ENCODE measurements at places on chromosomes 7 and 10.

DNA sequence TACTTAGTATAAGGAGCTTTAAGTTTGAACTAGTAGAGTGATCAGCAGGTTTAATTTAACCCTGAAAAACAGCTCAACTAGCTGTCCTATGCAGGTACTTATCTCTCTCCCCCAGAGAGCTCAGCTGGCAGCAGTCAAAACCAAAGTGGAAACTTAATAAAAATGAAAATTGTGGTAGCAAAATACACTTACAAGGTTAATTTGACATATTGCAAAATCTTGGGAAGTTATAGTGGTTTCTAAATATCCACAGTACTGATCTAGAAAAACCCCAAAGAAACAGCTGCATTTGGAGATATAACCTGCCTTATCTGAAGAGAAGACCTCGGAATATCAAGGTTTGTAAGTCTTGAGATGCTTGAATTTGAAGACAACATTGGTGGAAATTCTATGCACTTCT lies 269.2 kb downstream of the RNLS start:
- H3K36me3 ChIP-seq = no peaks in the 10 kb centered on the region
- DNase-seq = no peak
- no peak overlapping the region for H3K27ac ChIP-seq
- H3K27me3 ChIP-seq = no peaks in the 10 kb centered on the region

GRCh38 chr10:117374506-117375359 lies 507 bp downstream of the PDZD8 start:
- peaks cover 19% of the 10 kb centered on the region for H3K4me1 ChIP-seq
- H3K27ac ChIP-seq = peak overlapping the region; percentile 78
- peak; percentile 13 for DNase-seq
- H3K4me3 ChIP-seq = peak overlapping the region; percentile 92
- no peaks in the 10 kb centered on the region for H3K27me3 ChIP-seq

DNA sequence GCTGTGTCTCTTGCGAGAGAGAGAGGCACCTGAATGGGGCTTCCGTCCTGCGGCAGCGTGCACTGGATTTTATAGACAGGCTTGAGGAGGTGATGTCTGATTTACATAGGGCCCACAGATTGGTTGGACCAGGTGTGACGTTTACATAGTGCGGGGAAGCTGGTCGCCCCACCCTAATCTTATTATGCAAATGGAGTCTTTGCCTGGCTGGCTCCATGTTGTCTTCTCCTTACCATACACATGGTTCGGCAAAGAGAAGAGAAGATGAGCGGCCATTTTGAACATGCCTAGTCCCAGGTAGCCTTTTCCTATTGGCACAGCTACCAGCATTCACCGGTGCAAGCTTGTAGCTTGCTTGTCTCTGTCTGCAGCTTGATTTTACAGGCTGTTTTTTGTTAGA lies 238.5 kb upstream of the GALNT17 start:
- no peak overlapping the region for H3K27ac ChIP-seq
- H3K4me1 ChIP-seq = no peaks in the 10 kb centered on the region
- no peak overlapping the region for H3K4me3 ChIP-seq
- H3K27me3 ChIP-seq = no peaks in the 10 kb centered on the region
- no peak for DNase-seq
- no peaks in the 10 kb centered on the region for H3K36me3 ChIP-seq

DNA sequence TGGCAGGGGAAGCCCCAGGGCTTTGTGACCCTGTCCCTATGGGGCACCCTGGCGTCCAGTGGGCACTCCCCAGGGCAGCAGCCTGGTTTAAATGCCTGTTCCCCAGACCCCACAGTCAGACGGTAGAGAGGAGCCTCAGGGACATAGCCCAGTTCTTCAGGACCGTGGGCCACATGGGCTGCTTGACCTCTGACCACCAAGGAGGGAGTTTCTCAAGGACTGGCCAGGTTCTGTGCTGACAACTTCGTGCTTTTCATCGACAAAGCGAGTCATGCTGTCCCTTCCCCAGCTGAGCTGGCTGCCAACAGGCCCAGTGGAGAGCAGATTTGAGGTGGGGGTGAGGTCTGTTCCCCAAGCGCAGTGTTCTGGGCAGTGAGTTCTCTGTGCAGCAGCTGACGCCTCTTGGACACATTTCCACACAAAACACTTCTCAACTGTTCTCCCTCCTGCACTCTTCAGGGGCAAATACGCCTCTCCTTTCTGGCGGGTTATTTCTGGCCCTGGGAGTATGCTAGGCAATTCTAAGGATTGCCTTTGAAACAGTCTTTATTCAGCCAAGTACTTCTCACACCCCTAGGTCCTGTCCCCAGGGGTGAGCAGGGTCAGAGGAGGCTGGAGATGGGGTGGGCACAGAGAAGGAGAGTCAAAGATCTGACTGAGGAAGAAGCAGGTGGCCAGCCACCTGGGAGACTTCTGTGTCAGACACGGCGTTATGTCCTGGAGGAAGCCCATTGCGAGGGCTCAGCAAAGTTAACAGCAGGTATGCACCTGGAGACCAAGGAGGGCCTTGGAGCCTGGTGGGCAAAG lies 57.3 kb upstream of the CAMK2B start:
- H3K4me3 ChIP-seq = no peak overlapping the region
- no peaks in the 10 kb centered on the region for H3K36me3 ChIP-seq
- H3K4me1 ChIP-seq = no peaks in the 10 kb centered on the region
- H3K27ac ChIP-seq = no peak overlapping the region
- DNase-seq = no peak

- no peaks in the 10 kb centered on the region for H3K36me3 ChIP-seq
- no peak overlapping the region for H3K4me3 ChIP-seq
- H3K27me3 ChIP-seq = no peaks in the 10 kb centered on the region
- H3K4me1 ChIP-seq = no peaks in the 10 kb centered on the region
Measured at GRCh38 chr7:11935905-11936304, 103.9 kb upstream of the THSD7A start.

DNA sequence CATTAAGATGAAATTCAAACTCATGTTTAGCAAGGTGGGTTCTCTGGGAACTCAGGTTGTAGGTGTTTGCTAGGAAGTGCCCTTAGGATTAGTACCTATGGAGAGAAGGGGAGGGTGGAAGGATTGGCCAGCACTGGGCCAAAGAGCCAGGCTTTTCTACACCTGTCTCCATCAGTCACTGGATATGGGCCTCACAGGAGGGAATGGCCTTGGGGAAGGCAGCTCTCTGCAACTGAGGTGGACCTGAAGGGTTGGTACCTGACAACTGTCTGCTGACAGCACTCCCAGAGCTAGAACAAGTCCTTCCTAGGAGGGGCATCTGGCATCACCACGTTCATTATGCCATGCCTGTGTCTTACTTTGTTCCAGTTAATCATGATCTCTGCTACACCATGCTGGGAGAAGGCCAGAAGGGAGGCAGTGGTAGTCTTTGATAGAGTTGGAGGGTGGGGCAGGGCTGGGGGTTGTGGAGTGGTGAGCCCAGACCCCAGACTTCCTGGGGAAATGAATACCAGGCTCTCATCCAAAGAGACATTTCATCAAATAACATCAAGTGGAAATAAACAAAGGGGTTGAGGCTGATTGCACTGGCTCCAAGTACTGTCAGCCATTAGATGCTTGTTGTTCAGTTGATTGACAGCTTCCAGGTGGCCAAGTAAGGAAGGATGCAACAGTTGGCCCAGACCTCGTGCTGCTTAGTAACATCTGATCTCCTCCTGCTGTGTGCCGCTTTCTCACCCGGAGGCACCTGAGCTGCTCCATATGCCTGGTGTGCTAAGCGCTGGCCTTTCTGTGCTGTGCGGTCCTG lies 70.6 kb upstream of the PIK3CG start:
- no peak overlapping the region for H3K4me3 ChIP-seq
- H3K27me3 ChIP-seq = no peaks in the 10 kb centered on the region
- no peak for DNase-seq
- no peak overlapping the region for H3K27ac ChIP-seq

DNA sequence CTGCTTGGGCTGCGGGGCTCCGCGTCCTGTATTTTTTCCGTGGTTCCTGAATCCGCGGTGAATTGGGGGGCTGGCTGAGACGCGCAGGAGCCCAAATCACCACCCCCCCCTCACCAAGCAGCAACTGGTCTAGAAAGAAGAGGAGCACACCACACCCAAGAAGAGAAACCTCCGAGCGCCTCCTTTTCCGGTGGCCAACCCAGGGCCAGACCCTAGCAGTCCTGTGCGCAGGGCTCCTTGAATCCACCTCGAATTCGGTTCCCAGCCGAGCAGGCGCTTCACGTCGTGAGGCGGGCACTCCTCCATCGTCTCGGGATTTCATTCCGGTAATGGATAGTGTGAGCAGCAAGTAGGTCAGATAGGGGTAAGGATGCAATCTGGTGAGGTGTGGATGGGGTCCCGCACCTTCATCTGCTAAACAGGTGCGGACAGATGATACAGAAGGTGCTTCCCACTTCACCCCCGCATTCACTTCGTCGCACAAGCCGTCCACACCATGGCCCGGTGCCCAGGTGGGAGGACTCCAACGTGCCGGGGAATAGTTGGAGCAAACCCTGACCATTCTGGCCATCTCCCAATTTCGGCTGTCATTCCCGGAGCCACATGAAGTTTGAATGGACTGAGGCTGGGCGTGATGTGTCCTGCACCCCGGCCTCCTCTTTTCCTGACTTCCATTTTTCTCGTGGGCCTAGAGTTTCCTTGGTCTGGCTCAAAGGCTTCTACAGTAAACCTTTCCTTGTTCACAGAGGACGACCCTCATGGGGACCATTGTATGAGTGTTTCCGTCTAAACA lies 19.8 kb upstream of the ZNF273 start:
- no peaks in the 10 kb centered on the region for H3K36me3 ChIP-seq
- H3K4me1 ChIP-seq = no peaks in the 10 kb centered on the region
- H3K27ac ChIP-seq = no peak overlapping the region
- DNase-seq = no peak
- H3K27me3 ChIP-seq = no peaks in the 10 kb centered on the region

DNA sequence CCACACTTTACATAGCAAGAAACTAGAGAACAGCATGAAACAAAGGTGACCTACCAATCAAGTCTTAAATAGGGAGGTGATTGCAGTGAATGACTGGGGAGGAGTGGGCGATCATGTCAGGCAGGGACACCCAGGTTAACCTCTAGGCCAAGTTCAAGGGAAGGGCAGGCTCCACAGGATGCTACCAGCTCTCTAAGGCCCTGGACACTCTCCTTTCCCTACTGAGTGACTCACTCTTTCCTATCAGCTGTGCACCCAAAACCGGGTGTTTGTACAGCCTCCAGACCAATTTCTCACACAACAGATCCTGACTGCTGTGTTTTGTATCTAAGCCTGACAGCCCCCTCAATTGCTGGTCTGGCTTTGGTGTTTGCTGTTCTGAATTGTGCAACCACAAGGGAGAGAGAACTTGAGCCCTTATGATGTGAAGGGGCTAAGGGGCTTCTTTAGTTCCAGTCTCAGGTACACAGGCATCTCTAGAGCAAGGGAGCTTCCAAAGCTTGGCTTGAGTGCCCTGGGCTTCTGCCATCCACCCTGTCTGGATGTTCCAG lies 107.8 kb downstream of the TBXAS1 start:
- H3K4me1 ChIP-seq = no peaks in the 10 kb centered on the region
- no peaks in the 10 kb centered on the region for H3K36me3 ChIP-seq
- DNase-seq = no peak
- no peak overlapping the region for H3K27ac ChIP-seq

- no peaks in the 10 kb centered on the region for H3K27me3 ChIP-seq
- H3K27ac ChIP-seq = no peak overlapping the region
- H3K4me3 ChIP-seq = no peak overlapping the region
- H3K36me3 ChIP-seq = no peaks in the 10 kb centered on the region
Measured at GRCh38 chr10:132436861-132437410, 39.9 kb downstream of the PWWP2B start.

GRCh38 chr7:46685051-46685450 lies 764.0 kb upstream of the IGFBP3 start:
- no peak for DNase-seq
- H3K27ac ChIP-seq = no peak overlapping the region
- H3K4me3 ChIP-seq = no peak overlapping the region
- no peaks in the 10 kb centered on the region for H3K27me3 ChIP-seq

- H3K36me3 ChIP-seq = no peaks in the 10 kb centered on the region
- no peak overlapping the region for H3K27ac ChIP-seq
- H3K4me1 ChIP-seq = no peaks in the 10 kb centered on the region
- H3K27me3 ChIP-seq = no peaks in the 10 kb centered on the region
Measured at GRCh38 chr10:3757638-3758490, 27.1 kb downstream of the KLF6 start.

GRCh38 chr7:1995426-1995825 lies 237.3 kb downstream of the MAD1L1 start:
- H3K4me3 ChIP-seq = no peak overlapping the region
- no peaks in the 10 kb centered on the region for H3K27me3 ChIP-seq
- no peak overlapping the region for H3K27ac ChIP-seq

- no peak overlapping the region for H3K4me3 ChIP-seq
- no peaks in the 10 kb centered on the region for H3K36me3 ChIP-seq
- no peaks in the 10 kb centered on the region for H3K27me3 ChIP-seq
- H3K27ac ChIP-seq = no peak overlapping the region
- no peak for DNase-seq
Measured at GRCh38 chr10:74025380-74025978, 27.6 kb downstream of the VCL start.

GRCh38 chr10:3239066-3239919 lies 66.7 kb upstream of the PITRM1 start:
- H3K4me1 ChIP-seq = no peaks in the 10 kb centered on the region
- no peaks in the 10 kb centered on the region for H3K36me3 ChIP-seq
- no peak overlapping the region for H3K4me3 ChIP-seq
- DNase-seq = peak; percentile 53
- no peak overlapping the region for H3K27ac ChIP-seq

DNA sequence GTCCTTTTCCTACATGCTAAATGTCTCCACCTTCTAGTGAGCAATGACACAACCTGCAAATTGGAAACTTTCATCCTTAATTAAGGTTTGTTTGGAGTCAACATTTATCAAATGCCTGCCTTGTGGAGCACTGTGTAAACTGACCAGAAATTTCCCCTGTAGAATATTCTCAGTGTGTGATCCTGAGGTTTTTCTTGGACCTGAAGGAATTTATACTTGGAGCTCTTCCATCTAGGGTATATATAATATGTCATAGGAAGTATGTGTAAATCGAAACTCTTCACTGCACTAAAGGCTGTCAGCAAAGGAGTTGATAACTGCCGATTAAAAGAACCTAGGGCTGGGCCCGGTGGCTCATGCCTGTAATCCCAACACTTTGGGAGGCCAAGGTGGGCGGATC lies 152.4 kb downstream of the NSUN6 start:
- no peak overlapping the region for H3K27ac ChIP-seq
- H3K4me1 ChIP-seq = no peaks in the 10 kb centered on the region
- H3K36me3 ChIP-seq = no peaks in the 10 kb centered on the region
- no peak overlapping the region for H3K4me3 ChIP-seq
- no peaks in the 10 kb centered on the region for H3K27me3 ChIP-seq

- H3K4me3 ChIP-seq = no peak overlapping the region
- no peaks in the 10 kb centered on the region for H3K4me1 ChIP-seq
- DNase-seq = peak; percentile 2
- no peaks in the 10 kb centered on the region for H3K27me3 ChIP-seq
- H3K36me3 ChIP-seq = no peaks in the 10 kb centered on the region
- H3K27ac ChIP-seq = no peak overlapping the region
Measured at GRCh38 chr7:486216-486743, 33.4 kb downstream of the PDGFA start.

- H3K4me1 ChIP-seq = no peaks in the 10 kb centered on the region
- no peaks in the 10 kb centered on the region for H3K36me3 ChIP-seq
- no peak overlapping the region for H3K27ac ChIP-seq
- DNase-seq = no peak
Measured at GRCh38 chr7:118572604-118573003, 348.1 kb downstream of the ANKRD7 start.

- H3K4me3 ChIP-seq = no peak overlapping the region
- no peaks in the 10 kb centered on the region for H3K4me1 ChIP-seq
- H3K36me3 ChIP-seq = no peaks in the 10 kb centered on the region
- DNase-seq = no peak
- H3K27ac ChIP-seq = no peak overlapping the region
- H3K27me3 ChIP-seq = no peaks in the 10 kb centered on the region
Measured at GRCh38 chr7:7687800-7688199, 30.6 kb downstream of the RPA3 start.

GRCh38 chr7:159094023-159094740 lies 50.5 kb downstream of the VIPR2 start:
- no peaks in the 10 kb centered on the region for H3K4me1 ChIP-seq
- DNase-seq = no peak
- H3K27ac ChIP-seq = no peak overlapping the region
- no peak overlapping the region for H3K4me3 ChIP-seq
- H3K27me3 ChIP-seq = no peaks in the 10 kb centered on the region
- H3K36me3 ChIP-seq = no peaks in the 10 kb centered on the region
